ENCODE measurements at places on chromosomes 11 and 22. TPM values are rescaled to one million over a fixed set of nuclear protein-coding genes. Genes with fewer than 3 reads are reported as not detected.
A peak's percentile ranks its signal among the peaks of the same experiment; 100 is the strongest.

DNA sequence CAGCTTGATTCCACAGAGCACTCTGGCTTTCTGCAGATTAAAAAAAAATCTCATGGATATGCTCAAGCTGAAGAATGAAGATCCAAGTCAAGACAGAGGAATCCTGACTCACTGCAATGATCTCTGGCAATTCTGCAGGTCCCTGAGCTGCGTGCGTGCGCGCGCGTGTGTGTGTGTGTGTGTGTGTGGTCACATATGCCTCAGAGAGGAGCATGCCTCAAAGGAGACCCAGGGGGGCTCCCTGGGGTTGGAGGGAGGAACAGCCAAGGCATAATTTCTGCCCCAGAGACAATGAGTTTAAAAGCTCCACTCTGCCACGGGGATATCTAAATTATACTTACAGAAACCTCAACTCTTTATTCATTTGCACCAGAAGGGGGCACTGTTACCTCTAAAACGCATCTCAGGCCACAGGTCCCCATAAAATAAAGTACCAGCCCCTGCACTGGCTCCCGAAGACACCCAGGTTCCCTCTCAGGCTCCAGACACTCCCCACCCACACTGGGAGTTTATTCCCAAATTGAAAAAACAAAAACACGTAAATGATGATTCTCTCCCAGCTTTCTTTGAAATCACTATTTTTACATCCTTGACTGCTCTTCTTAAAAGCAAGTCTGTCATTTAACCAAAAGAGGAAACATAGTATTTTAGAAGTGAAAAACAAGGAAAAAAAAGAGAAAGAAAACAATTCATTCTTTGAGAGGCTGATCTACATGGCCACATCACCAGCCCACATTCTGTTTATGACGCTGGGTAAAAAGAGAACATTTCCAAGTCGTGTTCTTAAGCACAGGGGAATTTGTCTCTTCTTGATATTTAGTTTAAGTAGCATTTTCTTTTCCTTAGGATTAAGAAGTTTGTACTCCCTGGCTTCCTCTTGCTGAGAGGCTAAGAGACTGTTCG lies 401.0 kb downstream of the LARGE1 start:
- peak; percentile 8 for DNase-seq

DNA sequence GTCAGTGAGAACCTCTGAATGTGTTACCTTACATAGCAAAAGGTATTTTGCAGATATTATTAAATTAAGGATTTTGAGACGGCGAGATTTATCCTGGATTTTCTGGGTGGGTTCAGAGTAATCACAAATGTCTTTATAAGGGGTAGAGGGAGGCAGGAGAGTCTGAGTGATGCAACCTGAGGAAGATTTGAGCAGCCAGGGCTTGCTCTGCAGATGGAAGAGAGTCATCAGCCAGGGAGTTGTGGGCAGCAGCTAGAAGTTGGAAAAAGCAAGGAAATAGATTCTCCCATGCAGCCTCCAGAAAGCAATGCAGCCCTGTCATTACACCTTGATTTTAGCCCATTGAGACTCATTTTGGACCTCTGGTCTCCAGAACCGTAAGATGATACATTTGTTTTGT lies 4.1 kb upstream of the WDR74 start:
- no peak for DNase-seq

DNA sequence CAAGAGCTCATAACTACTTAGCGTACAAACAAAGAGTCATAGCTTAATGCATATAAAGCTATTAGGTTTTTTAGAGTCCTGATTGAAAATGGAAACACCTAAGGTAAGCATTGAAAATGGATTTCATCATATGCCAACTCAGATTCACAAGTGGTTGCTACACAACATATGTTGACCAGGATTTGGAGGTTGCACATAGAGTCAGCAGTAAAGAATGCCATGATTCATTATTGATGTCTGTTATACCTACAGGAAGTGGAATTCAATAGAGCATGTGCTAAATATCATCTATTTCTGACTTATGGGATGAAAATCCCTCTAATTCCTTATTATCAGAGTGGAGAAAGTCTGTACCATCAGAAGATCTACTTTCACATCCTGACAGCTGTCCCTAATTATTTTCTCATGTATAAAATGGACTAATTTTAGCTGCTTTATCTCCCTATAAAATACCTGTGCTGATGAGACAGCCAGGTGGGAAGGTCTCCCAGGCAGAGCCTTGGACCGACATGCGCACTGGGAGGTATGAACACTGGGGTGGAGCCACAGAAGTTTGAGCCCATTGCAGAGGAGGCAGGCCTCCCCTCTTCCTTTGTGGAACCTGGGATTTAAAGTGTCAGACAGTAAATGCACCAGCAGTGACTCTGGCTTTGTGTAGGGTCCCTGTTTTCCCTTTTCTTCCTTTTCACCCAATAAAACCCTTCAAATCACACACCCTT lies 204.2 kb downstream of the AASDHPPT start:
- DNase-seq, result peak; percentile 26

DNA sequence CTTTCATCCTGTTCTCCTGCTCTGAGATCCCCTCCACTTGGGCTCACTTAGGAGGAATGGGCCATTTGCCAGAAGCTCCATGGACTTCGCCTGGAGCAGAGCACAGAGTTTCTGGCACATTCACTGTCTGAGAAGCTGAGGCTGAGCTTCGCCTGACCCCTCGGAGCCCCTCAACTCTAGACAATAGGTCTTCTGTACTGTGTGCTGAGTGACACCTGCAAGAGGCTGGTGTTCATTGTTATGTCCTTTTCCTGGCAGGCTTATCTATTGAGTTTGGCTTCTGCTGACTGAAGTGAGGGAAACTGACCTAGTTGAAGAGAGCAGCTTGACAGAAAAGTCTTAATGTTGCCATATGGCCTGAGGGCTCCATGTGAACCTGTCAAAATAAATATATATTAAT lies 124.3 kb downstream of the EHF start:
- DNase-seq, result no peak

DNA sequence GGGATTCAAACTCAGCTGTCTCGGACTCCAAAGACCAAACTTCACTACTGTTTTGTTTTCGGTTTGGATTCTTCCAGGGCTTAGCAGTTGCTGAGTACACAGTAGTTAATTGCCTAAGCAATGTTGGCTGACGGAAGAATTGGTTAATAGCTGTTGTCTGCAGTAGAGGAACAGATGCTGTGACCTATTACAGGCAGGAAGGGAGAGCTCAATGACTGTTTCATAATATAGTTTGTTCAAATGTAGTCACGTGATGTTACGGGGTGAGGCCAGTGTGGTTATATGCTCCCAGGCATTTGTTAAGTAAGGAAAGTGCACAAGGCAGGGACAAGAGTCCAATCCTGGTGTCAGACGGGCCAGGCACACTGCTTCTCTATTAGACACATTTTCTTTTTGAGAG lies 222.6 kb upstream of the CCDC90B start:
- DNase-seq, result no peak

DNA sequence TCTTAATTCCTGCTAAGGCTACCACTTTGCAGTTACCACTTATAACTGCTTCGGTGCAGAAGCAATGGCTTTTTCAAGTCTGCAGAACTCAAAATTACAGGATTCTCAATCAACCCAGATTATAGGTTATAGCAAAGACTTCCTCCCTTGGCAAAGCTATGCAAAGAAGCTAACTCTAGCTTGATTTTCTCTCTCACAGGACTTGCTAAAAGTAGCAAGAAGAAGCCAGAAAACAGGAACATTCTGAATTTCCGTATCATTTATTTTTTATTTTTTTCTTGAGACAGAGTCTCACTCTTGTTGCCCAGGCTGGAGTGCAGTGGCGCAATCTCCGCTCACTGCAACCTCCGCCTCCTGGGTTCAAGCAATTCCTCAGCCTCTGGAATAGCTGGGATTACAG lies 10.7 kb upstream of the PLEKHB1 start:
- DNase-seq, result no peak

DNA sequence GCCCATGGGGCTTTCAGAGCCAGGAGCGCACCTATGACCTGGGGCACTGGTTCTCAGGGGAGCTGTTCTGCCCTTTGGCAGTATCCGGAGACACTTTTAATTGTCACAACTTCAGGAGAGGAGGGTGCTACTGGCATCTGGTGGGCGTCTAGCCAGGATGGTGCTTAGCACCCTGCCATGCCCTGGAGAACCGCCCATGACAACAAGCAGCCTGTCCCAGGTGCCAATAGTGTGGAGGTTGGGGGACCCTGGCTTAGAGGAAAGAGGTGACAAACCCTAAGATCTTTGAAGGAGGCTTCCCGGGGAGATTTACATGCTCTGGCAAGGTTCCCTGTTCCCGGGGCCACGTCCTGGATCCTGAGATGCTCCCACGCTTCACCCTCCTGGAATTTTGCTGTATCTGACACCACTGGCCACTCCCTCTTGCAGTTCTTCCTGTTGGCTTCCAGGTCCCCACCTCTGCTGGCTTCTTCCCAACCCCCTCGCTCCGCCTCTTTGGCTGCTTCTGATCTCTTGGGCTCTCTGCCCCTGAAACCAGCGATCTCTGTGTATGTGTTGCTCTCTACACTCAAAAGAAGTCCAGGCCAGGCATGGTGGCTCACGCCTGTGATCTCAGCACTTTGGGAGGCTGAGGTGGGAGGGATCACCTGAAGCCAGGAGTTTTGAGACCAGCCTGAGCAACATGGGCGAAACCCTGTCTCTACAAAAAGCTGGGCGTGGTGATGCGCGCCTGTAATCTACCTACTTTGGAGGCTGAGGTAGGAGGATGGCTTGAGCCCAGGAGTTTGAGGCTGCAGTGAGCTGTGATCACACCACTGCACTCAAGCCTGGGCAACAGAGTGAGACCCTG lies 31.1 kb downstream of the FADS3 start:
- DNase-seq, result peak; percentile 71

GRCh38 chr11:2987881-2988861 lies 4.0 kb downstream of the NAP1L4 start:
- DNase-seq, result no peak

The OR4A15 gene
- not detected for total RNA-seq

The FGF19 gene
- total RNA-seq, result not detected

The ANO1 gene
- total RNA-seq, result 2.6 TPM

- no peak for DNase-seq
Measured at GRCh38 chr11:113174882-113175281, 139.5 kb upstream of the TTC12 start.

- no peak for DNase-seq
Measured at GRCh38 chr11:5712507-5712906, 22.9 kb downstream of the TRIM22 start.

GRCh38 chr11:69711822-69712801 lies 8.3 kb upstream of the FGF19 start:
- DNase-seq, result no peak

- peak; percentile 30 for DNase-seq
Measured at GRCh38 chr11:62548545-62549335, 2.1 kb upstream of the AHNAK start.

- DNase-seq, result no peak
Measured at GRCh38 chr22:23904573-23905254, 10.5 kb downstream of the MIF start.

GRCh38 chr11:80733361-80733760 lies 1292.5 kb upstream of the TENM4 start:
- no peak for DNase-seq
